ENCODE measurements at places on chromosomes 5 and 9.

GRCh38 chr5:173383711-173384110 lies 55.5 kb upstream of the STC2 start:
- DNase-seq: no peak

- DNase-seq: no peak
These were observed 536.5 kb upstream of the CDH10 start for GRCh38 chr5:25181249-25181648.

DNA sequence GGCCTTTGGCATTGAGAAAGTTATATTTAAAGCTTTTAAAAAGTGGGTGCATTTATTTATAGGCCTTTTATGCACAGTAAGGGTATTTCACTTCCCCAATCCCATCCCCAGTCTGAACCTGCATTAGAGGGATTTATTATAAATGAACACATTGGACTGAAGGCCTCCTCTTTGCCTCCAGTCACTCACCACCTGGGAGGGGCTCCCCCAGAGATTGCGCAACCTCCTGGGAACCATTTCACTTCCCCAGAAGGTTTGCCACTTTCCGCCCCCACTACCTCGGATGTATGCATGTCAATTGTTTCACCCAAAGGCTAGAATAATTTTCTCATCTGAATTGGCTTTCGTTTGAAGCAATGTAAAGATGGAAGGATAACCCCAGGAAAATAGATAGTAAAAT lies 29.8 kb upstream of the VCAN start:
- no peak for DNase-seq

DNA sequence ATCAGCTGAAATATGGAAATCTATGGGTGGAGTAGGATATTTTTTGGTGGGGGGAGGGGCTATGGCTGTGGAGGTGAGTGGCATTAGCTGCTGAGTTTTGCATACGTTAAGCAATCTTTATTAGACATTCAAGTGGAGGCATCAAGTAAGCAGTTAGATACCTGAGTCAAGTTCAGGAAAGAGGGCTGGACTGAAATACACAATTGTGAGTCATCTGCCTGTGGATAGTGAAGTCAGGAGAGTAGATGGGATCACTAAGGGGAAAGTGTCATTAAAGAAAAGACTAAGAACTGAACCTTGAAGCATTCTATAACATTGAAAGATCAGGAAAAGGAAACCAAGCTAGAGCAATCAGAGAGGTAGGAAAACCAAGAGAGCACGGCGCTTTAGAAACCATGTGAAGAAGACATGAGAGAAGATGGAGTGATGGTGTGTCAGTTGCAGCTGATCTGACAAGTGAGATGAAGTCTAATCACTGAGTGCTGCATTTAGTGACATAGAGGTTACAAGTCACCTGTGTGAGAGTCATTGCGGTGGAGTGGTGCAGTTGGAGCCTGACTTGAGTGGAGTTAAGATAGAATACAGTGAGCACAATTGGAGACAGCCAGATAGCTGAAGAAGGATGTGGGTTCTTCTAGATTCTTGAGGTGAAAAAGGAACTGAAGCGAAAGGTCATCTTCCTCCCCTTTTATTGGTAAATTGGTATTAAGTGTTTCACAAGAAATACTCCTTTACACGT lies 88.7 kb downstream of the PIP5K1B start:
- DNase-seq: no peak

DNA sequence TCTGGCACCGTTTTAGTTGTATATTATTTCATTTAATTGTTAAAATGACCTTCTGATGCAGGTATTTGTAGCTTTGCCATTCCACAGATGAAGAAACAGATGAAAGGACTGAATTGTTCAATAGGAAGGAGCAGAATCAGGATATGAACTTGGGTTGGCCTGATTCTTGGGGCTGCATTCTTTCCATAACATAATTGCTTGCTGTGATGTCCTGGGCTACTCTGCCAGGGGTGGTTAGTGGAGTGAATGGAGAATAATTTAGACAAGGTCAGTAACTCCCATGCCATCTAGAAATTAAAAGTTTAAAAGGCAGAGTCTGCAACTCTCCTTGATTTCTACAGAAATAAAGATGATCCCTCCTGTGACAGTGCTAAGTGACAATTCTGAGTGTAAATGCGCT lies 15.9 kb downstream of the TLR4 start:
- DNase-seq: no peak

DNA sequence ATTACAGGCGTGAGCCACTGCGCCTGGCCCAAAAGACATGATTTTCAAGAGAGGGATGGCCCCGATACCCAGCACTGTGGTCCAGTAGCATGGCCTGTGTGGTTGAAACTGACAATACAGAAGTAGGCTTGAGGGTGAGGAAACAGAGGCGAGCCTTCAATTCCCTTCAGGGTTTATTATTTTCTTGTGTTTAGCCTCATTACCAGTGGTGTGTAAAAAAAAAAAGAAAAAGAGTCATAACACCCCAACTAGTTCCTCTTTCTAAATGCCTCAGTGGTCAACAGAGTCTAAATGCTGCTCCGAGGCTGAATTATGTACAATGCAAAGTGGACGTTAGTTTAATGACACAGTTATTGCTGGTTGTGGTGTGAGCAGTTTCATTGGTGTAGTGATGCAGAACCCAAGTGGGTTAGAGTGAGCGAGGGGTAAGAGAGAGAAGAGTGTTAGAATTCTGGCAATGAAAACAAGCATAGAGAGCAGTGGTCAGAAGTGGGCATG lies 58.8 kb downstream of the SNX30 start:
- DNase-seq: no peak

GRCh38 chr9:123316053-123316718 lies 39.8 kb upstream of the CRB2 start:
- no peak for DNase-seq

DNA sequence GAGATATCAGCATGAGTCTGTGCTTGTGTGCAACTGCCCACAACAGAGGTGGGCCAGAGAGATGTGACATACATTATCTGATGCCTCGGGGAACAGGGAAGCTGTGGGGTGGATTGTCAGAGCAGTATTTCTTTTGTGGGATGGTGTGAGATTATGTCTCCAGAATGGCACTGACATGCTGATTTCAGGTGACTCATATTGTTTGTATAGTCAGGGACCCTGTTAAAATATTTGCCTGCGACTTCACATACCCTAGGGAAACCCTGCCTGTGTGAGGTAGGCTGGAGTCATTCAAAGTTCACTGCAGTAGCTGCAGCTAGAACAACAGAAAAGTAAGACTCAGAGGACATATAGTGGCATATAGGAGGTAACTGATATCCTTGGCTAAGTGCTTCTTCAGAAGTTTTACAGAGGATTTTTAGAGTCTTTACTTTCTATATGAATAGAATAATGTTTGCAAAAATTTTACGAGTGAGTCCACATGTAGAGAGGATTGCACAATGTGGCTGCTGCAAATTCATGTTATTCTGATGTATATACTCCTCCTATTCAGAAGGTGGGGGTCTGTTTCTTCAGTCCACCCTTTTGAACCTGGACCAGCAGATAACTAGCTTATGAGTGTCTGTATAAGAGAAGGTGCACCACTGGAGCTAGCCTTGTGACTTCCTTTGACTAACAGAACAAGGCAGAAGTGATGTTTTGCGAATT lies 89.3 kb downstream of the MACIR start:
- DNase-seq: no peak

DNA sequence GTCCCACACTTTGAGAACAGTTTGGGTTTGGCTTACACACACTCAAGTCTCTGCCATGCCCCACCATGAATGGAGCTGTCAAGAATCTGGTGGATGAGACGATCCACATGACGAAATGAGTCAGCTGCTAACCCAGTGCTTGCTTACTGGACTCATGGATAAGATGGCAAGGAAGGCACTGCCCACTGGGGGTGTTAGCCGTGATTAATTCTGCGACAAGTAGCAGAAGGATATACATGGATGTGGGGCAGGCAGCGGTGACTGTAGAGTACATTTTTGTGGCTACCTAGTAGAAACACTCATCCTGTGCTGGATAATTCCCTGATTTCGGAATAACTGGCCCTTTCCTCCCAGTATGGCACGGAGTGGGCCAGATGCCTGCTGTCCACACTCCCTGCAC lies 77.5 kb downstream of the SPATA31C2 start:
- no peak for DNase-seq

GRCh38 chr5:78458843-78459242 lies 98.4 kb downstream of the SCAMP1 start:
- DNase-seq: no peak

GRCh38 chr5:32222723-32223470 lies 48.8 kb upstream of the GOLPH3 start:
- no peak for DNase-seq

DNA sequence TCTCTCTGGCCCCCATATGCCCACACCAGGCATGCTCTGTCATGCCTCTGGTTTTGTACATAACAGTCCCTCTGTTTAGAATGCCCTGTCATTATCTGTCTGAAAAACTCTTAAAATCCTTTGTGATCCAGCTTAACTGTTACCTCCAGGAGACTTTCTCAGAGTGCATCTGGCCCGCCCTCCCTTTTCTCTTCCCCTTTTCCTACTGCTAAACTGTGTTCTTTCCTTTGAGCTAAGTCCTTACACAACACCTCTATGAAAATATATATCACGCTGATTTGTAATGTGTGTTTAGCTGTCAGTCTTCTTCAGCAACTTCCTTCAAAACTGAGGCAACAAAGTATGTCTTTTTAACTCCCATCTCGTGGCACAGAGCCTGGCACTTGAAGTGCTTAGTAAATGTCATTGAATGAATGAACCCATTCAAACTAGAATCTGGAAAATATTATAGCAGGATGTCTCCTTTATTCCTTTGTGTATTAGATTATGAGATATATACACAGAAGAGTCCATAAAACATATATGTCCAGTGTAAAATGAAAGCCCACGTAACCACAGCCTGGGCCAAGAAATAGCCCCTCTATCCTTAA lies 166.2 kb upstream of the KLF9 start:
- no peak for DNase-seq

DNA sequence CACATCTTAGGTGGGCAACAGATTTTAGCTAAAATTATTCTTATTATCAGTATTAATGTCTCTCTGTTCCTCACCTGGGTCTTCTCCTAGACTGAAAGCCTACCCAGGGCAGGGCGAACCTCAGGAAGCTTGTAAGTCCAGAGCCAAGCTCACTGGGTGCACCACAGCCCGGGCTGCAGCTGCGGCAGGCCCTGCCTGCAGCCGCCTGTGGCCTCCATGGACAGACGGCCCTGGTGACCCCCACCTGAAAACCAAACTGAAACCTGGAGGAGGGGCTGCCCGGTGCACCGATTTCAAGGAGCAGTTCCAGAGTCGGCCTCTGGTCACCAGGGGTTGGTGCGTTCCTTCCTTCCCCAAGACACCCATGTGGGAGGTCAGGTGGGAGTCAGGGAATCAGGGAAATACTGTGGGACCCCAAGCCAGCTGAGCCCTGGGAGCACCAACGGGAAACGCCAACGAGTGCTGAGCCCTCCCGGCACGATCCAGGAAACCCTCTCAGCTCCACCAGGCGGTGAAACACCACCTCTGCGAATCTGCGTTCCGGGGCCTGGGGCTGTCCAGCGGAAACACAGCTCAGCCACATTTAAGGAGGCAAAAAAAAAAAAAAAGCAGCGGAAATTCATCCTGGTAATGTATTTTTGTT lies 68.6 kb upstream of the PPP1R26 start:
- DNase-seq: no peak

GRCh38 chr5:41918105-41918504 lies 7.0 kb upstream of the FBXO4 start:
- no peak for DNase-seq

DNA sequence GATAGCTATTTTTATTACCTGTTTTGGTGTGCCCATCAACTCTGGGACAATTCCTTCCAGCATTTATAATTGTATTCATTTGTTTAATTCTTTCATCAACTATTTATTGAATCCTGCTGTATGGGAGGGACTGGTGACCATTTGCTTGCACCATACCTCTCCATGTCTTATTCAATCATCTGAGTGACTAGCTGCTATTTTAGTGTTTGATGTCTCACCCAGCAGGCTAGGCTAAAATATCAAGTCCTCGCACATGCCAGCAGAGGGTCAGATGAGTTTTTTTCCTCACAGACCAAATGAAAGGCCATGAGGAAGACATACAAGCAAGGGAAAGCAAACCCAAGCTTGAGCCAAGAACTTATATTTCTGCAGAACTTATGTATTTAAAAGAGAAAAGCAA lies 63.9 kb downstream of the CETN3 start:
- no peak for DNase-seq

DNA sequence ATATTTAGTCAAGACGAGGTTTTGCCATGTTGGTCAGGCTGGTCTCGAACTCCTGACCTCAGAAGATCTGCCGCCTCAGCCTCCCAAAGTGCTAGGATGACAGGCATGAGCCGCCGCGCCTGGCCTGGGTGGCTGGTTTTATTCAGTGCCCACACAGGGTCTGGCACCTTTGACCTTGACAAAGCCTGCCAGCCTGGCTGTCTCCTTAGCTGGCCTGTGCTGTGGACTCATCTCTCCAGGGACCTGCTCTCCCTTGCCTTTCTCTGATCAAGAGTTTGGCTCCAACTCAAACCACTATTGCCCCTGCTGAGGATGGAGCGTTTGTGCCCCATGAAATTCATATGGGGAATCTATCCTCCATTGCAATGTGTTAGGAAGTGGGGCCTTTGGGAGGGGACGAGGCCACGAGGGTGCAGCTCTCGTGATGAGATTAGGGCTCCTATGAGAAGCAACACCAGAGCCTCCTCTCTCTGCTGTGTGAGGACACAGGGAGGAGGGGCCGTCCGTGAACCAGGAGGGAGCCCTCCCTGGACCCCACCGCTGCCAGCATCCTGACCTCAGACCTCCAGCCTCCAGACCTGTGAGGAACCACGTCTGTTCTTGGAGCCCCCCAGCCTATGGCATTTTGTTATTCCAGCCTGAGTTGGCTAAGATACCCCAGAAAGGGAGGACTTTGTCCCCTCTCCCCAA lies 45.0 kb downstream of the MRPL36 start:
- DNase-seq: no peak

GRCh38 chr5:50325237-50325832 lies 115.8 kb downstream of the EMB start:
- no peak for DNase-seq

DNA sequence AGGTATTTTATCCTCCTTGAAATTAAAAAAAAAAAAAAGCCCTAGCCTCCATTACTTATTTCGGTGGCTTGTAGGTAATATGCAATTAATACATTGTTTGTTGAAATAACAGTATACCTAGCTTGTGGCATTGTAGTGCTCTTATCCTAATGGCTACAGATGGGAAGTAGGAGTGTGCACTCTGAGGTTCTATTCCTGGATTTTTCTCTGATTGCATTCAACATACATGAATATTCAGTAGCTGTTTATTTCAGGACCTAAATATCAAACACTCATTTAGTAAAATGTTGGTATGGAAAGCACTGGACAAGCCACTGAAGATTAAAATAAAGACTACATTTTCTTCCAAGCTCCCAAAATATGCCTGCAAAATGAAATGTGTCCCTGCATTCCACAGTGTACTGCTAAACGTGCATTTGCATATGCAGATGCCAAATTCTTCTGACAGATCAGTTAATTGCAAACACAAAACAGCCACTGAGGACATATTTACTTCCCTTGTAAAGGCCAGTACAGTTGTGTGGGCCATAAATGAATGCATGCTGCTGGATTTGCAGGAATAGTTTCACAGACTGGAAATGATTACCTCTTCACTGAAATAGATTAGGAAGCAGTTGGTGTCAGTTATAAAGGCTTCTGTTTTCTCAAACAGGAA lies 826.1 kb downstream of the PRELID2 start:
- DNase-seq: no peak

- DNase-seq: no peak
These were observed 19.1 kb upstream of the SLC6A19 start for GRCh38 chr5:1182360-1182632.

GRCh38 chr5:157126-157715 lies 34.1 kb upstream of the LRRC14B start:
- no peak for DNase-seq

GRCh38 chr9:6646293-6646636 lies 736 bp upstream of the GLDC start:
- no peak for DNase-seq

Measured in NK-92 treated with Interleukin-12 subunit alpha and Interleukin-12 subunit beta, amount 100 ng/mL, for 24 hours (cell line).